Stimulated activated CD8-positive, alpha-beta memory T cell treated with anti-CD3 and anti-CD28 coated beads, Interleukin-7, amount 100 ng/mL, for 1 hour (primary cell): ENCODE measurements at places on chromosomes 5 and 9.
A peak's percentile ranks its signal among the peaks of the same experiment; 100 is the strongest.

GRCh38 chr5:180143656-180144364 is 65.2 kb downstream of the RASGEF1C start:
- no peak for DNase-seq

- no peak for DNase-seq
Measured at GRCh38 chr5:7897014-7897600, 28.2 kb downstream of the MTRR start.

- peak; percentile 29 for DNase-seq
Measured at GRCh38 chr9:131656356-131657036, 83.4 kb downstream of the RAPGEF1 start.

- DNase-seq: no peak
Measured at GRCh38 chr5:68949711-68950110, 144.1 kb upstream of the SLC30A5 start.

GRCh38 chr5:132063090-132063911 is 2.8 kb downstream of the IL3 start:
- DNase-seq: peak; percentile 57
